Trophoblast cell (in vitro differentiated cells and primary cell): ENCODE measurements at places on chromosomes 13 and 19.

- peak; percentile 16 for DNase-seq
These were observed 32.6 kb upstream of the MTIF3 start for GRCh38 chr13:27482983-27483382.

DNA sequence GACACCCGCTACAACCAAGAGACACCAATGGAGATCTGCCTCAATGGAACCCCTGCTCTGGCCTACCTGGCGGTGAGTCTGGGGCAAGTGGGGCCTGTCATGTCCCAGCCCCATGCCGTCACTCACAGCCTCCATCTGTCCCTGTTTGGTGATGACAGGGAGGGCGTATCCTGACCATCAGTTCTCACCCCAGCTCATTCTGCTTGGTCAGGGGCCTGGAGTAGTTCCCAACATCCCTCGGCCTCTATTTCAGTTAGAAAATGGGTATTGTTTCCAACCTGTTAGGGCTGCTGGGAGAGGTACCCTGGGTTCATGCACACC, 18.2 kb downstream of the HIPK4 start:
- DNase-seq = no peak

GRCh38 chr19:52622261-52622660, 15.9 kb downstream of the ZNF83 start:
- DNase-seq = no peak

GRCh38 chr19:55175117-55175867, 4.8 kb downstream of the SYT5 start:
- DNase-seq = no peak

DNA sequence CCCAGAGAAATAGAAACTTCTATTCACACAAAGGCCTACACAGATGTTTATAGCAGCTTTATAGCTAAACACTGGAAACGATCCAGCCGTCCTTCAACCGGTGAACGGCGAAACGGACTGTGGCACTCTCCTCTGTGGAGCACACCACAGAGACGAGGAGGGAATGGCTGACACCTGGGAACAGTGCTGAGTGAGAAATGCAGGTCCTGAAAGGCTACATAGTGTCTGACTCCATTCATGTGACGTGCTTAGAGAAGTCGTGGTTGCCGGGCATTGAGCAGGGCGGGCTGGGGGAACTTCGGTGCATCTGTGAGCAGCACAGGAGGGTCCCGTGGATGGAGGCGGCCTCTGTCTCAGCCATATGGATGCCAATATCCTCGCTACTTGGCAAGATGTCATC, 3.1 kb upstream of the GRK1 start:
- no peak for DNase-seq

DNA sequence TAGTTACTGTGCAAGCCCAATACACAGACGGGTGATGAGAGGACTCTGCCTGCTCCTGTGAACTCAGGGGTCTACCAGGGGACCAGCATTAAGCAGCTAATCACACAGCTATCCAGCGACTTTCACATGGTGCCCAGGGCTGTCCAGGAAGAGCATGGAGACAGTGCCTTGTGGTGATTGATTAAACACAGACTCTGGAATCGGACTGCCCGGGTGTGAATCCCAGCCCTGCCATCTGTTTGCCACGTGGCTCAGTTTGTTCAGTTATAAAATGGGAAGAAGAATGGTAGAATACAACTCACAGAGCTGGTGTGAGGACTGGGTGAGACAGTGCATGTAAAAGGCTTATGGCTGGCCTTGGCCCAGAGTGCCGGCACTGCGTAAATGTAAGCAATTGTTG, 42.1 kb upstream of the NPAS1 start:
- DNase-seq = no peak

- peak; percentile 71 for DNase-seq
These were observed 12.3 kb upstream of the C1QTNF9B start for GRCh38 chr13:23909606-23910005.

- peak; percentile 35 for DNase-seq
These were observed at the start of gene TMEM145 for GRCh38 chr19:42313096-42313839. TSS of gene TMEM145 (plus strand) at chr19:42313309. CDS start at chr19:42313377, 68 bp downstream.

- DNase-seq = no peak
These were observed 393.7 kb downstream of the GPC6 start for GRCh38 chr13:93620181-93620765.

GRCh38 chr13:23639674-23640073, 69.5 kb downstream of the TNFRSF19 start:
- no peak for DNase-seq

DNA sequence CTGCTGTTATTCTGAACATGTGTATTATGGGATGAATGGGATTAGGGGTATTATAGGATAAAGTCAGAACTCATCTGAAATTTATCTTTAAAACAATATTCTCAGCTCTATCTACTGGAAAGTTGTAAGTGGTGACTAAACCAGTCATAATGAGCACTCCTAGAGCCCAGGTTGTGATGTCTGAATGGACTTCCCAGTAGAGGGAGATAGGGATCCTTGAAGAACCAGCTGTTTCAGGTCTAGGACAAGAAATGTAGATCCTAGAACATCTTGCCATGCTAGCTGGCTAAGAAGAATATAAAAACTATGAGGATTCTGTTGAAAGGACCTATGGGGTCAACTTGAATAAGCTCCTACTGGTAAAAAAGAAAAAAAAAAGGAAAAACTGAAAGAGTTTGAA, 310.8 kb downstream of the SLC7A1 start:
- no peak for DNase-seq

GRCh38 chr19:15587663-15588062, 27.4 kb upstream of the CYP4F8 start:
- DNase-seq = no peak

DNA sequence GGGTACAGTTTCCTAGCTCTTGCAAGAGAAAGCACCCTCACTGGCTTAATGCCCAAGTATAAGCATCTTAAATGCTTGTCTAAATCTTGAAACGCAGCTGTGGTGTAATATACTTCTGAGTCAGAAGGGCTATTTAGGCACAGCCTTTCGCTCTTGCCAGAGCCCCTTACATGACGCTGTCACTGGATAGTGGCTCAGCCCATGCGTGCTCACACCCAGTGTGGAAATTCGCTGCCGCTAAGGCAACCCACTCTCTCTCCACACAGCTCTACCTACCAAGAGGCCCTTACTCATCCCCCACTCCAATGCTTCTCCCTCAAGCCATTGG, 24.0 kb downstream of the UQCRFS1 start:
- DNase-seq = no peak

DNA sequence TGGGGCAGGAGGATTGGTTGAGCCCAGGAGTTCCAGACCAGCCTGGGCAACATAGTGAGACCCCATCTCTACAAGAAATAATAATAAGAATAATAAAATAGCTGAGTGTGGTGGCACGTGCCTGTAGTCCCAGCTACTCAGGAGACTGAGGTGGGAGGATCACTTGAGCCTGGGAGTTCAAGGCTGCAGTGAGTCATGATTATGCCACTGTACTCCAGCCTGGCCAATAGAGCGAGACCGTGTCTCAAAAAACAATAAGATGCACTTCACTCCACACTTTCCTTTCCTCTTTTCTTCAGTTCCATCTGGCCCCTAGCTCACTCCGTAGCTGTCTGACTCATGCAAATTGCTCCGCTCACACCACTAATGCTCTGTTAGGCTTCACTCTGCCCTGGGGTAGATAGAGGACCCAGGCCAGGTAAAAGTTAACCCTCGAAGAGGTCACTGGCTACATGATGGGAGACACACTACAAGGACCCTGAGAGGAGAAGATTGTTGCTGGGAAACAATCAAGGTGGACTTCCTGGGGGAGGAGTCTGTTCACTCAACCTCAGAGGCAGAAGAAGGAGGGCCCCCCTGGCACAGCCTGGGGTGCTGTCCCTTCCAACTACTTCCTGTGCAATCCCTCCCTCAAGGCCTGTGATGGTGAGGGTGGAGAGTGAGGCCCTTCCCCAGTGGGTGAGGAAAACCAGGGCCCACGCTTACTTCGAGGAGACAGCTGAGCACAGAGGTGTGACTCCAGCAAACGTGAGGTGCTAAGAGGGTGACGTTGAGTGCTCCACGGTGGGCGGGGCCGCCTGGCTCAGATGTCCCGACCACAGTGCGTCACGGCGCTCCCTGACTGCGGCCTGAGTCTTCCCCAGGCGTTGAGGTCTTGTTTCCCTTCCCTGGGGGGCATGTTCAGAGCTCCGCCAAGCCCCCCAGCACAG, 8.8 kb upstream of the TNFSF9 start:
- peak; percentile 21 for DNase-seq

DNA sequence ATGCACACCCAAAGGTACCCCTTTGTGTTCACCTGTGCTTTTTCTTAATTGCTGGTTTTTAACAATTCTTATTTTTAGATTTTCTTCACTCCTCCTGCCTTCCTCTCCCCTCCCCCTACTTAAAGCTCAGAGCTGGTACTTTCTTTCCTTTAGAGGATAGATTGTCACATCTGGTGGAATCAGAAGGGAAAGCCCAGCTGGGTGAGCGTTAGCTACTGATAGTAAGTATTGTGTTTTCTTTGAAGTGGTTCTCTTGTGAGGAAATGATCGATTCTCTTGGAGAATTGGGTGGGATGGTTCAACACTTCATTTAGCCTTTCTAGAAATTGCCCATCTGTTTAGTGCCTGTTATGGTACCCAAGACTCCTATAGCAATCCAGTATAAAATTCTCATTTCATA, 84.8 kb downstream of the FLT1 start:
- DNase-seq = no peak

GRCh38 chr19:3451451-3451866, 28.9 kb downstream of the SMIM24 start:
- peak; percentile 84 for DNase-seq

- peak; percentile 100 for DNase-seq
These were observed 139.8 kb downstream of the DPF1 start for GRCh38 chr19:38084196-38084595.

DNA sequence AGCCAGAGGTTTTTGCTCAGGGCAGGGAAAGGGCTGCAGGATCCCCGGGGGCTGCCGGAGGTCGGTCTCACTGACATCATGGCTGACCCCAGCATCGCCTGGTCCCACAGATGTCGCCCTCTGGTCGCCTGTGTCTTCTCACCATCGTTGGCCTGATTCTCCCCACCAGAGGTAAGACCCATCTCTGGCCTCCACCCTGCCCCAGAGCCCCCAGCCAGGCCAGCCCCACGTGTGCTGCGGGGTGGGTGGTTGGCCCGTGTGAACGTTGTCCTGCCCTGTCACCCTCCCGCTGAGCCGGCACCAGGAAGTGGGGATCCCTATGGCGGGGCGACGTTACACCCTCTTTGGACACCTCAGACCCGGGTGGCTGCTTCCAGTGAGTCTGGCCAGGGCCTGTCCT, 906 bp downstream of the FXYD5 start:
- no peak for DNase-seq

DNA sequence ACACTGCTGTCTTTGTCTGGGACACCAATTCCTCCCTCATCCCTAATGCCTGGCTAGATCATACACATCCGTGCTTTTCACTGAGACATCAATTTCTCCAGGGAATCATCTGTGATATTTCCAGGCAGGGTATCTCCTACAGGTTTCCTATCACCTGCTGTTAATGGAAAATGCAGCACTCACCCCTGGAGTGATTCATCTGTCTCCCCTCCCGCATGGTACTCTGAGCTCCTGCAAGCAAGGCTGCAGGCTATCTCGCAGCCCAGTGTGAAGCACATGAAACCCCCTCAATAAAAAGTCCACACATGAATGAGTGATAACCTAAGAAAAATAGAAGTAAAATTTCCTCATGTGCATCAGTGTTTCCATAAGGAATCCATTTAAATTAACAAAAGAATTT, 38.5 kb downstream of the SERTM1 start:
- no peak for DNase-seq

DNA sequence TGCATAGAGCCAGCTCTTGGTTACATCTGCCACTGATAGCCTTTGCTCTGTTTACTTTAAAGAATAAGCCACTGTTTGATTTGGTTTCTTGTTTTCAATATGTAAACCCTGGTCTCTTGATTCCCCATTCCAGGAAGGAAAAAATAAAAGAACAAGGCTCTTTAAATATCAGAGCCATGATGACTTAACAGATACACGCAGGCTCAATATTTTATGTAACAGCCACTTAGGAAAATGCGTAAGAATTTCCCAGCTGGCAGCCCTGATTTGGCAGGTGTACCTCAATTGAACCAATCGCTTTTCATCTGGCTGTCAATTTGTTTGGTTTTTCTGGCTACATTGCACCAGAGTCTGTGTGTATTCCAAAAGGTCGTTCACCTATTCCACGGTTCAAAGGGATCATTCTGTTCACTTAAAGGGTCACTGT, 65.6 kb downstream of the IRS2 start:
- no peak for DNase-seq

- no peak for DNase-seq
These were observed 12.4 kb downstream of the WDR87 start for GRCh38 chr19:37893845-37894575.

GRCh38 chr19:44758596-44758995, 10.1 kb downstream of the BCL3 start:
- peak; percentile 66 for DNase-seq

- no peak for DNase-seq
These were observed 10.4 kb downstream of the EXOSC8 start for GRCh38 chr13:37011002-37011401.
